ENCODE measurements at places on chromosomes 12 and 14.
A peak's percentile ranks its signal among the peaks of the same experiment; 100 is the strongest.

GRCh38 chr12:116324654-116325335, 47.3 kb upstream of the MED13L start:
- no peak for DNase-seq

GRCh38 chr14:64968167-64968566, 4.0 kb downstream of the RAB15 start:
- no peak for DNase-seq

DNA sequence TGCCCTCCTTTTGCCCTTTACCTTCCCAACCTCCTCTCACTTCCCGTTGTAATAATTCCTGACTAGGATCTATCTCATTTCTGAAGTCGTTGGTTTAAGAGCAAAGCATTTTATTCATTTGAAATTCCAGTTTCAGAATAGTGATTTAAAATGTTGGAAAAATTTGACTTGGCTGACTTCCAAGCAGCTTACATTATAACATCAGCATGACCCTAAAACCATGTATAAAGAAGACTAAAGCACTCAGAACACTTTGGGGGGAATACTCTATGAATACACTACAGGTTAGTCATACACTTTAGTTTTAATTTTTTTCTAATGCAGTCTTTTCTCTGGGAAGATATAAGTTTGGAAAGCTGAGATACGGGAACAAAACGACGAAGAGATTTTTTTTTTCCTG, 161.1 kb downstream of the BTG1 start:
- DNase-seq = no peak

GRCh38 chr12:57158665-57159064, 11.2 kb upstream of the LRP1-AS start:
- DNase-seq = no peak

GRCh38 chr14:81400202-81400678, at the start of gene STON2:
TSS of gene STON2 (minus strand) at chr14:81400324. CDS start at chr14:81398382, 1,942 bp downstream.
- DNase-seq = no peak

- DNase-seq = no peak
Observed at GRCh38 chr14:85538636-85539035, 8.7 kb downstream of the FLRT2 start.

DNA sequence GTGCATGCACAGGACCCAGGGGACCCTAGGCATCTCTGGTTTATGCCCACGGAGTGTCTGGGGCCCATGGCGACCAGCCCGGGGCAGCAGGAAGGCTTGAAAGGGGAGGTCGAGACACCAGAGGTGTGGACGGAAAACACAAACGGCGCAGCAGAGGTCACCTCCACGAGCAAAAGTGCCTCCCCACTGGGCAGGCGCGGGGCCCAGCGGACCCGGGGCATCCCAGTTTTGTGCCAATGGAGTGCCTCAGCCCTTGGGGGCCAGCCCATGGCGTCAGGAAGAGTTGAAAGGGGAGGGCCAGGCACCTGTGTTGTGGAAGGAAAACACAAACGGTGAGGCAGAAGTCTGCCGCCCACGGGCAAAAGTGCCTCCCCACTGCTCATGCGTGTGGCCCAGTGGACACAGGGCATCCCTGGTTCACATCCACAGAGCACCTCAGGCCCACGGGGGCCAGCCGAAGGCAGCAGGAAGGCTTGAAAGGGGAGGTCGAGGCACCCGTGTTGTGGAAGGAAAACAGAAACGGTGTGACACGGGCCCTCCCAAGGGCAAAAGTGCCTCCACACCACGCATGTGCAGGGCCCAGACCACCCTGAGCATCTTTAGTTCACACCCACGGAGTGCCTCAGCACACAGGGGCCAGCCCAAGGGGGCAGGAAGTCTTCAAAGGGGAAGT, 378.8 kb downstream of the ALG10 start:
- peak; percentile 72 for DNase-seq

DNA sequence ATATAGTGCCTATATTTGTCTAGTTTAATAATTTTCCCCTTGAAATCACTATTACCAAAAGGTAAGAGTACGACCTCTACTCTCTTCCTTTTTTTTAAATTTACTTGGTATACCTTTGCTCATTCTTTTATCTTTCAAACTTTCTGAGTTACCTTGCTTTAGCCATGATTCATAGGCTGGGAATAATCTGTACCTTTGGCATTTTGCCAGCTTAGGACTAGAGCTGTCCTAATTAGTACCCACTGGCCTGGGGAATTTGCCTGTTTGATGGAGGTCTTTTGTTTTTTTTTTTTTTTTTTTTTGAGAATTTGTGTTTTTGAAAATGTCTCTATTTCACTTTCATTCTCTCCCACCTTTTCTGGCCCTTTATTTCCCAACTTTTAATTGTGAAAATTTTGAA, 8.7 kb upstream of the SLC4A8 start:
- DNase-seq = no peak

GRCh38 chr12:123741937-123742572, 20.0 kb upstream of the DNAH10 start:
- DNase-seq = no peak

- DNase-seq = peak; percentile 53
Observed at GRCh38 chr12:132218915-132219314, 74.7 kb downstream of the NOC4L start.

DNA sequence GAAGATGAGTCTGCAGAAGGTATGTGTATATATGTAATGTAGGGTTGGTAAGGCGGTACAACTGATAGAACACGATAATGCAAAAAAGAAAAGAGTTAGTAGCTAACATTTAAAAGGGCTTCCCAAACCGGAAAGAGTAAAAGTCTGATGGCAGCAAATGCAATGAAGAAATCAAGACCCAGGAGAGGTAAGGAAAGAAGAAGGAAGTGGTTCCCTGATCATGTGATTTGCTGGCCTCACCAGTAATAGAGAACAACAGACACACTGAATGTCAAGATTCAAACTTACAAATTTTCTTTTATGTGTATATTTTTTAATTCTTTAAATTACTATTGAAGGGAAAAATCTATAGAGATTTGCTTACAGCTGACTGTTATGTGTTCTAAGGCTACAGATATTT, 18.4 kb downstream of the ZFC3H1 start:
- no peak for DNase-seq

GRCh38 chr14:73237219-73237785, at the start of gene PAPLN:
TSS of gene PAPLN (plus strand) at chr14:73237506. CDS start at chr14:73239779, 2,273 bp downstream.
- no peak for DNase-seq

DNA sequence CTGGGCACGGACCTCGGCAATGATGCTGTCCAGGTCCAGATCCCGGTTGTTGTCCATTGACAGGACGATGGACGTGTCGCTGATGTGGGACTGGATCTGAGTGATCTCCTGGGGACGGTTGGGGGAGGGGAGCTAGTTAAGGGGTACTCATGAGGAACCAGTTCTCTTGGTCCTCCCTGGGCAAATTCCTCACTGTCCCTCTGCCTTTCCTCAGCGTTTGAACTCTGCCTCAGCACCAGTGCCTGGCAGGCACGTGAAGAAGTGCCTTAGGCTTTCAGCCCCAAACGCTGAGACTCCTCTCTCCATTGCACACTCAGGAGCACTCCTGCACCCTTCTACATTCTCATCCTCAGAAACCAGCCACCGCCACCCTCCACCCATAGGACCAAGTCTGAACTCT, 9.7 kb downstream of the KRT72 start:
- no peak for DNase-seq

GRCh38 chr14:57884175-57884574, 18.3 kb upstream of the SLC35F4 start:
- DNase-seq = no peak

- no peak for DNase-seq
Observed at GRCh38 chr14:63039866-63040265, 5.4 kb downstream of the KCNH5 start.

- no peak for DNase-seq
Observed at GRCh38 chr12:9740106-9740750, 7.3 kb upstream of the CLECL1 start.

DNA sequence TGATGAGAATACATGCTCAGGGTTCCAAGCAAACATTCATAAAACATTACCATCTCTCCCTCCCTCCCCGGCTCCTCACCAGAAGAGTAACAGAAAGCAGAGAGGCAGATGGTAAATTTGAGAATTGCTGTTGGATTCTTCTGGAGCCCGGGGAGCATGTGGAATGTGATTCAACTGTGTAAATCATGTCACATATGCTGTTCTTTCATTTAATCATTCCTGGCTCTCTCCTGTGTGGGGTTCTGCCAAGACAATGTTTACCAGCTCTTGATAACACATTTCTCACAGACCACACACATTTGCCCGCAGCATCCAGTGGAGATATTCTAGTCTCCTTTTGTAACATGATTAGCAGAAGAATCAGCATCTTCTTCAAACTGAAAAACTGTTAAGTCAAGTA, 23.4 kb upstream of the NR2C1 start:
- no peak for DNase-seq

GRCh38 chr12:131218923-131219669, 265.4 kb downstream of the ADGRD1 start:
- DNase-seq = no peak

DNA sequence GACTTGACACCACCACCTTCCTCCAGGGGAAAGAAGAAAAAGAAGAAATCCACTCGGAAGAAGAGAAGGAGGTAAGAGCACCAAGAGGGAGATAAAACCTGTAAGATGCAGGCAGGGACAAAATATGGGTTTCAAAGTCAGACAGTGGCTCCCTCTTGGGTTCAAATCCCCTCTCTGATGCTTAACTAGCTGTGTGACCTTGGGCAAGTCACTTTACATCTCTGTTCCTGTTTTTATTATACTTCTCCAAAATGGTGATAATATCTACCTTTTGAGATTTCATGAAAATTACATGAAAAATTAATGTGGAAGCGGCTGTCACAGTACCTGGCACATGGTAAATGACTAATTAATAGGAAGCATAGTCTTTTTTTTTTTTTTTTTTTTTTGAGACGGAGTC, 64.4 kb upstream of the HSPB8 start:
- DNase-seq = no peak

- no peak for DNase-seq
Observed at GRCh38 chr14:51283402-51284085, 43.5 kb downstream of the TMX1 start.

- no peak for DNase-seq
Observed at GRCh38 chr12:54159140-54159539, 29.6 kb downstream of the SMUG1 start.

DNA sequence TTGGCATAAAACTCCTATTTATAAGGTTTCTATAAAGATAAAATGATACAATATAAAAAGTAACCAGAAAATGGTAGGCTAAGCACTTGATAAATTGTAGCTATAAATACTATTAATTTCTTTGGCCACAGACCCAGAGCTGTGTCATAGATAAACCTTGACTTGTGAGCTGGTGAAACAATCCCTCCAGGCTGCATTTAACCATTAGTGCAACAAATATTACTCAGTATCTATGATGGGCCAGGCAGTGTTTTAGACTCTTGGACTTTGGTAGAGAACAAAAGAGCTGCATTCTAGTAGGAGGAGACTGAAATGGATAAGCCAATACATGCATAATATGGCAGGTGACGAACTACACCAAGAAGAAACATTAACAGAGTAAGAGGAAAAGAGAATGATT, 178.1 kb downstream of the BTG1 start:
- no peak for DNase-seq

- no peak for DNase-seq
Observed at GRCh38 chr14:96056509-96057422, 17.6 kb downstream of the C14orf132 start.

DNA sequence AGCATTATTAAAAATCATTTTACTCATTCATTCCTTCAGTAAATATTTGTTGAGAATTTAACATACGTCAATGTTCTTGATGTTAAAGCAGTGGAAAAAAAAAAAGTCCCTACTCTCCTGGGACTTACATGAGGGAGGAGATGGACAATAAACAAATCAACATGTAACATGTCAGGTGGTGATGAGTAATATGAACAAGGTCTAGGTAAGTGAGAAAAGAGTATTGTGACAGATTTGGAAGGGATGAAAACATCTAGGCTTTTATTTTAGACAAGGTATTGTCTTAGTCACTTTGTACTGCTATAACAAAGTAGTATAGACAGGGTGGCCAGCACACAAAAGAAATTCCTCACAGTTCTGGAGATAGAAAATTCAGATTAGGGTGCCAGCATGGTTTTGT, 167.2 kb downstream of the FSCB start:
- no peak for DNase-seq

GRCh38 chr12:79834712-79835376, 100.1 kb downstream of the PPP1R12A start:
- DNase-seq = no peak

DNA sequence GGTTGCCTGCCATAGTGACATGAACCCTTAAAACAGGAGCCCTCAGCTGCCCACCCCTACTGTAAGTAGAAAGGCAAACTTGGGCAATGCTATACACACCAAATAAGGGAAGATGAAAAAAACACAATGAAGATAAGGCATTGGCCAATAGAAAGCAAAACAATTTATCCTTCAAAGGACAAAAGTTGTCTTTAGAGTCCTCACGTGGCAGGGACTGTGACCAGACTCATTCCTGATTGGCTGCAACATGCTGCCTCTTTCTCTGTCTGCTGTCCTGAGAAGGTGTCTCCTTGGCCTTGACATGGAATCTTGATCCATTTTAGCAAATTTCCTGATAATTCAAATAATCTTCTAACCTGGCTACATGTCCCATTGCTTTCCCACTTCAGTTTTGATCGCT, 131.9 kb downstream of the GPR135 start:
- no peak for DNase-seq

DNA sequence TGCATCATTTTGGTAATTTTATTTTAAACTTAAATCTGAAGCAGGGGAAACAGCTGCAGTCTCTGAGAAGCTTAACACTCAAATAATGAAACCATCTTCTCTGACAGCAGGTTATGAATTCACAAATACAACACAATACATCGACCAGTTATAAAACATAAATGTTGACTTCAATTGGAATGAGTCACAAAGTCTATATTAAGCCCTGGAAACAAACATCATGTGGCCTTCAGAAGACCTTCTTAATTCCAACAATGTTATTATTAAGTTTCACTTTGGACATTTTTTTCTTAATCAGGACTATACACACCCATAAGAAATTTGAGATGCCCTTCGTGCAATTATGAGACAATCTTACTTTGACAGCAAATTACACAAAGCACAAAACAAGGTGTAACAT, 68.9 kb downstream of the CEP128 start:
- DNase-seq = no peak

- DNase-seq = no peak
Observed at GRCh38 chr14:81453166-81453766, 53.1 kb upstream of the STON2 start.

DNA sequence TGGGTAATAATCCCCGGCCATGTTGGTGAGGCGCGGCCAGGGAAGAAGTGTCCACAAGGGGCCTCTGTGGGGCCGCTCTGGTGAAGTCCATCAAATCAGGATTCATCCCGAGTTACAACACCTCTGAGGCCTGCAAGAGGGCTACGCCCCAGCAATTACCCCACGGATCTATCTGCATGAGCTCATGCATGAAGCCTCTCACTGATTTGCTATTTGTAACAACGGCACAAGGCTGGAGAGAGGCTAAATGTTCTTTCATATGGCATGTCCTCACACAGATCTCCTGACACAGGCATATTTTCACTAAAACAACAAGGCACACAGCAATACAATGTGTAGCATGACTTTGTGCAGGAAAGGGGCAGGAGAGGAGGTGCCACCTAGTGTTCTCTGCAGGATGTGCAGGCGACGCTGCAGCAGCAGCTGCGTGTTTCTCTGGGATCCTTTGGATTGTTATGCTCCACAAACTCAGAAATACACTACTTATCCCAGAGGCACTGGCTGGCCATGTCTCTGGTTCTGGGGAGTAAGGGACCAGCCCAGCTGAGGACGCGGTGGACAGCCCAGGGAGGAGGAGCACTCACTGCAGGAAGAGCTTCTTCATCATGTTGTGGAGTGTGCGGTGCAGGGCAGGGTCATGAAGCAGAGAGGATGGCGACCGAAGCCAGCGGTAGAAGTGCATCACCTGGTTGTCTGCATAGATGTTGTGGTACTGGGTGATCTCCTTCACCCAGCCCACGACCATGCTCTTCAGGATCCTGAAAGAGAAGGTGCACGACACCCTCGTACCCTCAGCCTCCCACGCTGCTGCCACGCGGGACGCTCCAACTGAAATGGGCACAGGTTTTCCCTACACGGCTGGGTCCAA, 20.2 kb downstream of the P2RX2 start:
- DNase-seq = no peak

All from chondrocyte (in vitro differentiated cells).